ENCODE measurements at places on chromosomes 4 and X.

GRCh38 chr4:145709843-145710242 lies 29.9 kb downstream of the C4orf51 start:
- no peak for DNase-seq

DNA sequence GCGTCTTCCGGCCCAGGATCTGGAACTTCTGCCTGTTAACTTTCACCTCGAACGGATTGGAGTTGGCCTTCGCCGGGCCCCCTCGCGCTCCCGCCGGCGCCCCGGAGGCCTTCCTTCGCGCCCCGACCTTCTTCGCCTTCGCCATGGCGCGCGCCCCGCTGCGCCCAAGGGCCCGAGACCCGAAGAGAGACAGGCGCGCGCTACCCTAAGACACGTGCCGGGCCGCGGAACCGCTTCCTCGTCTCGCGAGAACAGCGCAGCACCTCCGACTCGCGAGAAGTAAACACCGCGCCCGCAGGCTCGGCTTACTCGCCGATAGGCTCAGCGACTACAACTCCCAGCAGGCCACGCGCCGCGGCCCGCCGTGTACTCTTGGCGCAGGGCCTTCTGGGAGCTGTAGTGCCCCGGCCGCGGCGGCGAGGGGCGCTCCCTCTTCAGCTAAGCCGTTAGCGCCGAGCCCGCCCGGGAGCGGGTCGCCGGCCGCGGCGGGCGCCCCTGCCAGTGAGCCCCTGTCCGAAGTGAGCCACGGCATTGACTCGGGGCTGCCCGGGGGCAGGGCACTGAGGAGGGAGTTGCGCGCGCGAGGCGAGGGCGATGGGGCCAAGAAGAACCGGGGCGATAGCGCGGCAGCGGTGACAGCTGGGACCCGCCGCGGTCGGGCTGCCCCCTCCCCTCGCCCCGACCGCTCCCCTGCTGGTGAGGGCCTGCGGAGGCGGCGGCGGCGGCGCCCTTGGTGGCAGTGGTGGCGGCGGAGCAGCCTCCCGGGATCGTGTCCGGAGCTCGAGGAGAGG lies at the start of the genes GRK4 and NOP14:
Gene GRK4, plus strand, starts transcription at position 397 of the 791 bp plus-strand sequence. CDS start 500 bp downstream, outside the sequence.
Gene NOP14, minus strand, starts transcription at position 232 of the 791 bp plus-strand sequence. Its CDS starts 87 bp downstream, at position 145.
- DNase-seq = peak; percentile 99

DNA sequence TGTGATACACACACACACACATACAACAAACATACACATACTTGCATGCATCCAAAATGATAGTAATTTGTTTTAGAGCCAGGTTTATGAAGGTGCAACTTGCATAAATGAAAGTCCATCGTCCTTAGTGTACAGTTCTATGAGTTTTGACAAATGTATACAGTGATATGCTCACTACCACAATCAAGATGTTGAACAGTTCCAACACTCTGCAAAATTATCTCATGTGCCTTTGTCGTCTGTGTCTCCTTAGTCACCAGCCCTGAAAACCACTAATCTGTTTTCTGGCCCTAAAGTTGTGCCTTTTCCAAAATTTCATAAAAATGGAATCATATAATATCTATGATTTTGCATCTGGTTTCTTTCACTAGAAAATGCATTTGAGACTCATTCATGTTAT lies 67.8 kb upstream of the ANXA3 start:
- DNase-seq = no peak

- DNase-seq = no peak
These were observed 20.2 kb upstream of the RASGEF1B start for GRCh38 chr4:81491943-81492342.

DNA sequence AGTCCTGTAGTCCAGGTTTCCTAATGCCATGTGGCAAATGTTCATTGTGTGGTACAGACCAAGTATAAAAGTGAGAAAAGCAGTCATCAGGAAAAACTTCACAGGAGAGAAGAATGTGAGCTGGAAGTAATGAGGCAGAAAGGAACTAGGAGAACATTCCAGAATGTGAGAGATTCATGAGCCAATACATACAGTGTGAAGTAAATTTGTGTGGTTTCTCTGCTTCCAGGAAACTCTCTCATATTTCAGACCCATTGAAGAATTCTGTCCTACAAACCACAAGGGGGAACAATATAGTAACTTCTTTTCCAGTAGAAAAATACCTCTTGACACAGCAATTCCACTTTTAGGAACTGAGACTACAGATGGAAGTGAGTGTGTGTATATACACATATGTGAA lies 136.5 kb downstream of the RNF150 start:
- no peak for DNase-seq

GRCh38 chrX:68433981-68434299 lies 645 bp upstream of the OPHN1 start:
- no peak for DNase-seq

- no peak for DNase-seq
These were observed 18.3 kb downstream of the STIM2 start for GRCh38 chr4:26878794-26879391.

GRCh38 chrX:132433001-132433400 lies 55.8 kb downstream of the MBNL3 start:
- DNase-seq = no peak

DNA sequence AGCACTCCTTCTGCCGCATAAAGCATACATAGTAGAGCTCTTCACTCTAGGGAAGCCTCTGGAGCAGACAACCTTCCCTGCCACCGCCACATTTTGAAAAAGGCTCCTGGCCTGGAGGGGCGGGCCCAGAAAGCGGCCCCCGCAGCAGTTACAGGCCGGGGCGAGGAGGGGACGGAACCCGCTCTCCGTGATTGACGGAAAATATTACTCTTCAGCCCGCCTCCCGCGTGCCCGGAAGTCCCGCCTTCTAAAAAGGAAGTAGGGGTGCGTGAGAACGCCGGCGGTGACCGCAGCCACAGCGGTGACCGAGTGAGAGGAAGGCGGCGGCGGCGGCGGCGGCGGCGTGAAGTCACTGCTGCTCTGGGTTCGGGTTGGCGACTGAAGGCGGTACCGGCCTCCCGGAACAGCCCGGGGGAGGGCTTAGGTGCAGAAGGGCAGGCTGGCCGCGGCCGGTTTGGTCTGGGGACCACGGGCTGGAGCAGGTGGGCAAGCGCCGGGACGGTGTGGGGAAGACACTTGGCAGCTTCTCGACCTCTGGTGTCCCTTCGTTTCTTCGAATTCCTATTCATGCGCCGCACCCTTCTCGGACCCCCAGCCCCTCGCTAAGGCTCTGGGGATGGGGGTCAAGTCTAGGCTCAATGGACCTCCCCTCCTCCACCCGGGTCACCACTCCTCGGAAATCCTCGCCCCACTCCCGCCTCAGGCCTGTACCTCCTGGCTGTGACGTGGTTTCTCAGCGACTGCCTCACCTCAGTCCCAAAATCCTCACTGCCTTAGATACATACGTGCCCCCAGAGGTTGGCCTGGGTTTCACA lies at the start of gene HCCS:
Gene HCCS, plus strand, starts transcription at position 296 of the 815 bp plus-strand sequence. CDS start 729 bp downstream, outside the sequence.
- peak; percentile 77 for DNase-seq

- DNase-seq = no peak
These were observed 39.7 kb upstream of the TBC1D14 start for GRCh38 chr4:6869944-6870343.

GRCh38 chrX:323721-324628 lies 5.4 kb upstream of the GTPBP6 start:
- peak; percentile 91 for DNase-seq

GRCh38 chrX:139423186-139423585 lies 107.4 kb upstream of the F9 start:
- no peak for DNase-seq

Measured in WERI-Rb-1 (cell line).